Left kidney (tissue), 8 donors: ENCODE measurements at places on chromosomes 5 and 9. TPM values are rescaled to one million over a fixed set of nuclear protein-coding genes. Genes with fewer than 3 reads are reported as not detected.

DNA sequence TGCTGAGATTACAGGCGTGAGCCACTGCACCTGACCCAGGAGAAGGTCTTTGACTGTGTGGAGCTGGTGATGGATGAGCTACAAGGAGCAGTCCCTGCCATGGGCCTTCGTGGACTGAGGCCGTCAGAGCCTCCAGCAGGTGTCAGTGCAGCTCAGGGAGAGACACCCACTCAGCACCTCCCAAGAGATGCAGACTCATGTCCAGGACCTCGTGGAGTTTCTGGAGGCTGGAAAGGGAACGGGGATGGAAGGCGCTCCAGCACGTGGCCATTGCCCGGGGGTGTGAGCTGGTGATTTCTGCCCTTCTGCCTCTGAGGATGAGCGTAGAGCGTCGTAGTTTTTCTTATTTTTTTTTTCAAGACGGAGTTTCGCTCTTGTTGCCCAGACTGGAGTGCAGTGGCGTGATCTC is 9.5 kb downstream of the TOR4A start:
- DNase-seq = no peak

DNA sequence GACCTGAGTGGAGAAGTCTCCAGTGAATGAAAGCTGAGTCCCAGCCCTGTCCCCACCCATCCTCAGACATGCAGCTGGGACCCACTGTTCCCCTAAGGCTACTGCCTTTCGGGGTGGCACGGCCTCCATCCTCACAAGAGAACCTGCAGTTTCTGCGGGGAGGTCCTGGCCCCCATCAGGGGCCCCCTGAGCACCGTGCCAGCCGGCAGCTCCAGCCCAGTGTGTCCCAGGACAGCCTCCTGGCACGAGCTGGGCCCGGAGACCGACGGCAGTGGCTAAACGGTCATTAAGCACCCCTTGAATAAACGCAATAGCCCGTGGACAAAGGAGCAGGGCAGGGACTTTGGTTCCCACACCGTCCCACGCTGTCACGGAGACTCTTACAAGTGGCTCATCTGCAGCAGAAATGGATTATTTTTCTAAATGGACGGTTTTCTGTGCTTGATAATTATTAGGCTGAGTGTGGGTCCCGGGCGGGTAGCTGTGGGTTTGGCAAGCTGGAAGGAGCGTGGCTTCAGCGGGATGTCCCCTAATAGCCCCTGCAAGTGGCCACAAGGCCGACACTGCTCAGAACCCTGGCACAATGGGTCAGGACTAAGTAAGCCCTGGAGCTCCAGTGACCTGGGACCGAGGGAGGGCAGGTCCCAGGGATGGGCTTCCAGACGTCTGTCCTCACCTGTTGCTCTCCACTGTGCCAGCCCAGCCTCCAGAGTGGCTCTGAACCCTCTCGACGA is 17.4 kb downstream of the FAM78A start:
- DNase-seq = no peak

DNA sequence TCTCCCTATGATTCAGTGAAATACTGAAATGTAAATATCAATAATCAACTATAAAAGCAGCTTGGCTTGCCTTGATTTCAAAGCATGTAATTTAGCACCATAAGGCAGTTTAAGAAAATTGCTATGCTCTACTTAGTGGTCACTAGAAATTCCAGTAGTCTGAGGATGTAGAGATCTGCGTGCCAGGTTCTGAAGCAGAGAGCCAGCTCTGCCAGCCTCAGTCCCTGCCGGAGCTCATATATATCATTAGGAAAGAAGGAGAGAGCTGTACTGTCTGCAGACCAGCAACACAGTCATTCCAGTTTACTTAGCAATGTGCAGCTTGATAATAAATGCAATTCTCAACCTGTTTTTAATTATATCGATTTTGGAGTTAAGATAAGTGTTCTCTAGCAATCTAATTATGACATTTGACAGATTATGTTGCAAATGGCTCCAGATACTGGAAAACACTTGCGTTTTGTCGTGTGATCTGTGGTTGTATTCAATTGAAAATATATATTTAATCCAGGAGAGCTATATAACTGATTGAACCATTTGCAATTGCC is 540.5 kb downstream of the CTNND2 start:
- DNase-seq = no peak

- no peak for DNase-seq
These were observed 26.2 kb upstream of the HSPA9 start for GRCh38 chr5:138601444-138601843.

DNA sequence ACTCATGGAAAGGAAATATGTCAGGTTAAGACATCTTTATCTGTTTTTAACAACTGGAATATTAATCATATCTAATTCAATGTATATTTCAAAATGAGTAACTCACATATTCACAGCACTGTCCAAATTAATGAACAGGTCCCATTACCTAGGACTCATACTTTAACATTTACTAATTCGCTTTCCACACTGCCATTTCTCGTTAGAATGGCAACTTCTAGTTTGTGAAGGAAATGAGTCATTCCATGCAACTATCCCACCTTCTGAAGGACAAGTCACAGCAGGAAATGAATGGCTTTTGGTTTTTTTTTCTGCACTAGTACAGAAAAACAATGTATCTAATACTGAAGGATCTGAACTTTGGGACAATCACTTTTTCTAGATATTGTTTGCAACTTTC is 24.6 kb upstream of the IFNK start:
- DNase-seq = no peak

- no peak for DNase-seq
These were observed 1.8 kb downstream of the RNF130 start for GRCh38 chr5:180069589-180070247.

- no peak for DNase-seq
These were observed 53.9 kb upstream of the C9orf72 start for GRCh38 chr9:27627188-27627564.

DNA sequence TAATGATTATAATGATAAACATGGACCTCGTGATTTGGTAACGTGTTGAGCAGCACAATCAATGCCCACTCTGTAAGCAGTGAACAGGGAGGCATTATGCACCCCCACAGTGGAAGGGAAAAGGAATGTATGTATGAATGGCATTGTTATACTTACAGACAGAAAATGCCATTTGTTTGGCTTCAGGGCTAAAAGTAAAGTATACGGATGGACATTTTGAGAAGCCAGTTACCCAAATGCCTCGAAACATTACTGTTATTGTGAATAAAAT is 260.2 kb upstream of the PPP1R2B start:
- no peak for DNase-seq

DNA sequence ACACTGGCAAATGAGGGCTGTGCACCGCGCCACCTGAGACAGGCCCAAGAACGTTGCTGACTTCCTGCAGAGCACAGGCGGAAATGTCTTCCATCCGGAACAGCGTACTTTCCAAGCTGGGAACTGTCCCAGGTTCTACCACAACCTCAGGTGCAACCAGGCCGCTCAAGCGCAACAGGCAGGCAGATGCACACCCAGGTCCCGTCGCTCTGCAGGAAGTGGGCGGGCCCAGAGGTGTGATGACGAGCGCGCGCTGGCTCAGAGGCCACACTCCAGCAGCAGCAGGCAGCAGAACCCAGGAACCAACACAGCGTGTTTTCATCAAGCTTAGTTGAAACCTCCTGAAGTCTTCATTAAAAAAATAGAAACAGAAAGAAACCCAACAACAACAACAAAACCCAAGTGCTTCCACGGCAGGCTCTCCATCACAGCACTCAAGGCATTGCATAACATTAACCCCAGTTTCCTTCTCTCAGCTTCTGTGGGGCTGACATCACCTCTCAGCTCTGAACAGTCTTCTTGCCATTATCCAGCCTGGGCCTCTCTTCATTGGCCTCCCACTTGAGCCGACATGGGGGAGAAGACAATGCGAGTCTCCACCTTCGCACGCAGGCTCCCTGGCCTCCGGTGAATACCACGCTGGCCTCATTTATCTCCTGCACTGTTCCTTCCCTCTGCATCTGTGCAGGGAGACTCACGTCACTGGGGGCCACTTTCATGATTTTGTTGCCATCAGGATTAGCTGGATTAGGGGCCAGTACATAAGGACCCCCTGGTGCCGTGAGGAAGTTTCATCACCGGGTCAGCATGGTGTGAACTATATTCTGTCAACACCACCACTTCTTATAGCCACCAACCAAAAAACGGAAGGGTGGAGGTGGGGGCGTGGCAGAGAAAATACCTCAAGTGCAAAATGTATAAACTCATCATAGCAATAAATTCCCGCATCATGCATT is 22.1 kb downstream of the PTCH1 start:
- DNase-seq = no peak

DNA sequence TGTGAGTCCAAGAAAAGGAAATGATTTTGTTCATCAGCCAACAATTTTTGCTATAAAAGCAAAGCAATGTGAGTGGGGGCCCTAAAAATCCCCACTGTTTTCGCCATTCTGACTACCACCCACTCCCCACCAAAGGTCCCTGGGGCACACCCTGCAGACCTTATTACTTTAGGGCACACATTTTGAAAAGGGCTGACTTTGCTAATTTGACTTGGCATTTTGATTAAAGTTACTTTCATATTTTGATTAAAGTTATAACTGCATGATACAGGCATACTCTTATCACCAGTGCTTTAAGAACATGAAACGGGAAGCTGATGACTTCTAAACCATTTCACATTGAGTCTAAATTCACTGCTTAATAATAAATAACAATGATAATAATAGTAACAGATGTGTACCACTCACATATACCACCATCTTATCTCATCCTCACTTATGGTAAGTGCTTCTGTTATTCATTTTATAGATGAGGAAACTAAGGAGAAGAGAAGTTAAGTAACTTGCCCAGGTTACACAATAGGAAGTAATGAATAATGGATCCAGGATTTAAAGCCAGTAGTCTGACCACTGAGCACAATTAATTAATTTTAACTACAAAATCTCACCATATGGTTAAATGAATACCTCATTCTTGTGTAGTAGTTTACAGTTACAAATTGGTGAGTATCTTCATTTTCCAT is 25.4 kb upstream of the NR3C1 start:
- DNase-seq = no peak

DNA sequence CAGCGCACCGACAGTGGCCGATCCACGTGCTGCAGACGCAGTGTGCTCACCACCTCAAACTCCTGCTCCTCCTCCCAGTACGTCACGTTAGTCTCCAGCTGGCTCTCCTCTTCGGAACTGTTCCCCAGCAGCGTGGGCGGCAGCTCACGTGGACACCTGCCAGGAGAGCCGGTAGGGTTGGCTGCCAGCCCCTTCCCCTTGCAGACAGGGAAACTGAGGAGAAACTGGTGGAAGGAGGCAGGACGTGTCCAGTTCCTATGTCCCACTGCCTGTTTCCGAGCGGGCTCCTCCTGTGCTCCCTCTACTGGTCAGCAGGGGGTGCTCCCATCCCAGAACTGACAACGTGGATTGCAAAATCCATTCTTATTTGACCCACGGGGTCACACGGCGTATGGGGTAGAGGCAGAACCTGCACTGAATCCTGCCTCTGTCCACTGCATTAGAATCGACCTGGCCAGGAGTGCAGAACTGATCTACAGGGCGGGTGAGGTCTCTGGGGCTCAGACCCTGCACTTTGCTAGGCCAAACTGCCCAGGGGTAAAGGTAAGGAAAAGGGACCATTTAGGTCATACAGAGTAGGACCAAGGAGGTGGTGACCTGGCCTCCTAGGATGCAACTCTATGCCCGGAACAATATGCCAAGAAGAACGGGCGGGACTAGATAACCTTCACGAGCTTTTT is 25.7 kb downstream of the PDGFRB start:
- DNase-seq = no peak

GRCh38 chr9:104833696-104834095 is 69.8 kb downstream of the NIPSNAP3B start:
- no peak for DNase-seq

- peak; percentile 47 for DNase-seq
These were observed 210.1 kb upstream of the TRIM32 start for GRCh38 chr9:116476935-116477381.

Gene FABP6
- not detected for polyA plus RNA-seq

Gene FGF10
- polyA plus RNA-seq = 8.7 TPM

Gene CTNND2
- polyA plus RNA-seq = 2.8 TPM

Gene COL5A1
- 77.3 TPM for polyA plus RNA-seq
